ENCODE measurements at places on chromosomes 4 and X.

- DNase-seq = no peak
Measured at GRCh38 chr4:112801341-112801740, 164.4 kb downstream of the LARP7 start.

GRCh38 chr4:84232309-84233095 is 266.6 kb downstream of the NKX6-1 start:
- no peak for DNase-seq

GRCh38 chrX:152813206-152813605 is 17.4 kb downstream of the CETN2 start:
- no peak for DNase-seq

- DNase-seq = no peak
Measured at GRCh38 chr4:149187726-149188125, 627.9 kb downstream of the IQCM start.

GRCh38 chrX:20253232-20253543 is 13.5 kb downstream of the RPS6KA3 start:
- no peak for DNase-seq

DNA sequence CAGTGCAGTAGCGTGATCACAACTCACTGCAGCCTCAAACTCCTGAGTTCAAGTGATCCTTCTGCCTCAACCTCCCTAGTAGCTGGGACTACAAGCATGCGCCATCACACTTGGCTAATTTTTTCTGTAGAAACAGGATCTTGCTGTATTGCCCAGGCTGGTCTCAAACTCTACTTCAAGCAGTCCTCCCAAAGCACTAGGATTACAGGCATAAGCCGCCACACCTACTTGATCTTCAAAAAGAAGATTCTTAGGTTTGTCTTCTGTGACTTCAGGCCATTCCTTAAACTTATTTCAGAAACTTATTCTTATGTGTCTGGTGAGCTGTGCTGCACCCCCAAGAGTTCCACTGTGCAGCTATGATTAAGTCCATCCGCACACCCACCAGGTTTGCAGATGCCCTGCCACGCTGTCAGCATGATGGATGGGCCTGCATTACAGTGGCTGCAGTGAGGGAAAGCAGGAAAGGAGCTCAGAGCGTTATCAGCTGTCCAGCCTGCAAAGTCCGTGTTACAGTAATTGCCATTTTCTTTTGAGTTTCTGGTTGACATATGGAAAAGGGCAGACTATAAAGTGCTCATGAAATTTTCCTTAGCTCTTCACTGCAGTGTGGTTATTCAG is 146.6 kb downstream of the AASDH start:
- DNase-seq = no peak

DNA sequence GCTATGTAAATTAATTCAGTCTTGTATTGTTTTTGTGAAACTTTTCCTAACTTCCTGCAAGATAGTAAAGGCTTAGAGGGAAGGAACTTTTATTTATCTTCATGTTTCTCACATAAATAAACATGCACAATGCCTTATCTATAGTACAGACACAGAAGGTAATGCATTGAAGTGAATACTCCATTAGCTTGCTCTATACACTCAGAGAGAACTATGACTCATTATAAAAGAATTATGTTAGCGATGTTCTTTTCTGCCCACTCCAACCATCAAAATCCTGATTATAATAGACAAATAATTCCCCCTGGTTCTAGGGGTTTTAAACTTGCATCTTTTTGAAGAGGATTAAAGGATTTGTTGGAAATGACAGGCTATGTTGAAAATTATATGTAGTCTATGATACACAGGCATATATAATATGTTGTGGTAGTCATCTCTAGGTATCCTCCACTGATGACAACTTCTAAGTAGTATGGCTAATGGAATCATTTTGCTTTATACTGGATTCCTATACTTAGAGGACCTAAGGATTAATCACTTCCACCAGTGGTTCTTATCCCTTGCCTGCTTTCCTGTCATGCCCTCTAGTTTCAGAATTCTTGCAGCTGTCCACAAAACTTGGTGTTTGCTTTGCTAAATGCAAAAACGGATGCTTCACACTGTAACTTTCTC is 115.7 kb downstream of the NDST4 start:
- no peak for DNase-seq

GRCh38 chr4:2837110-2837903 is 6.3 kb upstream of the ADD1 start:
- DNase-seq = no peak

GRCh38 chr4:7435471-7436061 is 836 bp upstream of the PSAPL1 start:
- no peak for DNase-seq
